ENCODE measurements at places on chromosomes 11 and 22. TPM values are rescaled to one million over a fixed set of nuclear protein-coding genes. Genes with fewer than 3 reads are reported as not detected.

DNA sequence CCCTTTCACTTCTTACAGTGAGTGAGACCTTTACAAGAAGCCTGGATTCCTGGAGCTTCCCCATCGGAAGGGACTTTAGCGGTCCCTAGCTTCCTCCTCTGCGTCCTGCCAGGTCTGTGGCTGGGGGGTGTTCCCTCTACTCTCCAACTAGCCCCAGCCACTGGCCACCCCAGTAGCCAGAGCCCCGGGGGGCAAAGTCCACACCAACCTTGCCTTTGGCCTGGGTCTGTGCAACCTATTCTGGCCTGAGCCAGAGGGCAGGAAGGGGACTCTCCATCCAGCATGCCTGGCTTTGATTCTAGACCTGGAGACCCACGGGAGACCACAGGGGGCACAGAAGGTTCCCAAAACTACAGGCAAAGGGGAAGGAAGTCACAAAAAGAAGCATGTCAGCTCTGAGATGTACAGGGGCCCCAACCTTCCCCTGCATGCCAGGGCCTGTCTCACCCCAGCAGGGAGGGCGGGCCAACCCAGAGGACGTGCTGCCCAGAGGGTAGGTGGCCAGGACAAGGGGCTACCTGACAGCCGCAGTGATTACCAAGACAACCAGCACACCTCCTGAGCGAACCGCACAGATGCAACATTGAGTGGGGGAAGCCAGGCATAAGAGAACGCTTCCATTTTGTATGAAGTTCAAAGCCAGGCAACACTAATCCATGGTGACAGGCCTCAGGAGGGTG lies 52.4 kb downstream of the DSCAML1 start:
- no peak for DNase-seq

Gene MRGPRX4
- total RNA-seq = not detected

Gene OR4C3
- total RNA-seq = not detected

DNA sequence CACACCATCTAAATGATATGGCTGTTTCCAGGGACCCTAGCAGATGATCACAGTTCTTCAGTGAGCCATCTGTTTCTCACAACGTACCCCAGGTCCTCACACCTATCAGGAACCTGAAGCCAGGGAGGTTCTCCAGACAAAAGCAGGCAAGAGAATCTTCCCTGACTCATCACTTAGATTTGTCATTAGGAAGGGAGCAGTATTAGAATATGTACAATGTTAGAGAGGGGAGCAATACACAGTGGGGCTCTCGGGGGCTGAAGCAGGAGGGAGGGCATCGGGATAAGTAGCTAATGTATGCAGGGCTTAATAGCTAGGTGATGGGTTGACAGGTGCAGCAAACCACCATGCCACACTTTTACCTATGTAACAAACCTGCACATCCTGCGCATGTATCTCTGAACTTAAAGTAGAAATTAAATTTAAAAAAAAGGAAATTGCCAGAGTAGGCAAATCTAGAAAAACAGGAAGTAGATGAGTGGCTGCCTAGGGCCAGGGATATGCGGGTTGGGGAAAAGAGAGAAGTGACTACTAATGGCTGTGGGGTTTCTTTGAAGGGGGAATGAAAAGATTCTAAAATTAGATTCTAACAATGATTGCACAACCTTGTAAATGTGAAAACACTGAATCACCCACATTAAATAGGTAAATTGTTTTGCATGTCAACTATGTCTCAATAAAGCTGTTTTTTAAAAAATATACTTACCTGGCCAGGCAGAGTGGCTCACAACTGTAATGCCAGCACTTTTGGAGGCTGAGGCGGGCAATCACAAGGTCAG lies 14.4 kb downstream of the C22orf42 start:
- no peak for DNase-seq

Gene GRIK4
- 0.13 TPM for total RNA-seq

GRCh38 chr11:34827228-34827627 lies 89.0 kb downstream of the APIP start:
- DNase-seq = no peak

- DNase-seq = no peak
These were observed 64.4 kb upstream of the MYEOV start for GRCh38 chr11:69229511-69229910.

GRCh38 chr22:20219667-20220628 lies 48.2 kb downstream of the RTN4R start:
- no peak for DNase-seq

- DNase-seq = peak; percentile 84
These were observed 292.2 kb downstream of the ST3GAL4 start for GRCh38 chr11:126647735-126648134.

Data from LHCN-M2 (cell line).